RWPE2 (cell line): ENCODE measurements at places on chromosomes 5 and 9.

- no peak for DNase-seq
Measured at GRCh38 chr5:55620009-55620765, 85.4 kb upstream of the PLPP1 start.

GRCh38 chr9:87676976-87677775 is 48.7 kb upstream of the CTSL start:
- no peak for DNase-seq

DNA sequence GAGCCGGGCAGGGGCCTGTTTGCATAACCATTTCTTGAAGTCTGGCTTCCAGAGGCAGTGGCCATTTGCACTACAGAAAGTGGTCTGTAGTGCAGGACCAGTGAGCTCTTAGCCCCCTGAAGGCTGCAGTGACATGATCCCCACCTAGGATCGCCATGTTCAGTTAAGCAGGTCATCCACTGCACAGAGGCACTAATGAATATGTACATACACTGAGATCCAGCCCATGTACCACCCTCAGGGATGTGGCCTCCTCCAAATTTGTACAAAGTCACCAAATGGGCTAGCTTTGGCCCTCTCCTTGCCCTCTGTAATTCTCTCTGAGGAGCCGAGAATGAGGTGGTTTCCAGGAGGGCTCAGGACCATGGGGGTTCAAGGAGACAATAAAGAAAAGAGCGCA is 8.3 kb upstream of the SUSD3 start:
- no peak for DNase-seq

DNA sequence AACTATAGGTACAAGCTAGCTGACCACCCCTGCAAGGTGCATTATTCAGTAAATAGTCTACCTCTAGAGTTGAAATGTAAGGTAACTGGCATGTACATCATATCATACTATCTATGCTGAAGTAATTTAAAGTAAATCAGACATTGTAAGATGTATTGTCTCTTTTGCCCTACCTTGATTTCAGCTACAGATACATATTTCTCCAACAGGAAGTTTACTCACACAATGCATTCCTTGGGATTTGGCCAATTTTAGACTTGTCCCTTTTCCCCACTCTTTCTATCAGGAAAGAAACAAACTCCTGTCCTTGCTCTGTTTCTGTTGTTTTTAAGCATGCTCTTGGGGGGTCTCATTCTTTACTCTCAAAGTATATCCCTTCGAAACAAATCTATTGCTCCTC is 58.5 kb upstream of the TSLP start:
- no peak for DNase-seq

GRCh38 chr5:50562694-50563093 is 103.7 kb upstream of the PARP8 start:
- no peak for DNase-seq

DNA sequence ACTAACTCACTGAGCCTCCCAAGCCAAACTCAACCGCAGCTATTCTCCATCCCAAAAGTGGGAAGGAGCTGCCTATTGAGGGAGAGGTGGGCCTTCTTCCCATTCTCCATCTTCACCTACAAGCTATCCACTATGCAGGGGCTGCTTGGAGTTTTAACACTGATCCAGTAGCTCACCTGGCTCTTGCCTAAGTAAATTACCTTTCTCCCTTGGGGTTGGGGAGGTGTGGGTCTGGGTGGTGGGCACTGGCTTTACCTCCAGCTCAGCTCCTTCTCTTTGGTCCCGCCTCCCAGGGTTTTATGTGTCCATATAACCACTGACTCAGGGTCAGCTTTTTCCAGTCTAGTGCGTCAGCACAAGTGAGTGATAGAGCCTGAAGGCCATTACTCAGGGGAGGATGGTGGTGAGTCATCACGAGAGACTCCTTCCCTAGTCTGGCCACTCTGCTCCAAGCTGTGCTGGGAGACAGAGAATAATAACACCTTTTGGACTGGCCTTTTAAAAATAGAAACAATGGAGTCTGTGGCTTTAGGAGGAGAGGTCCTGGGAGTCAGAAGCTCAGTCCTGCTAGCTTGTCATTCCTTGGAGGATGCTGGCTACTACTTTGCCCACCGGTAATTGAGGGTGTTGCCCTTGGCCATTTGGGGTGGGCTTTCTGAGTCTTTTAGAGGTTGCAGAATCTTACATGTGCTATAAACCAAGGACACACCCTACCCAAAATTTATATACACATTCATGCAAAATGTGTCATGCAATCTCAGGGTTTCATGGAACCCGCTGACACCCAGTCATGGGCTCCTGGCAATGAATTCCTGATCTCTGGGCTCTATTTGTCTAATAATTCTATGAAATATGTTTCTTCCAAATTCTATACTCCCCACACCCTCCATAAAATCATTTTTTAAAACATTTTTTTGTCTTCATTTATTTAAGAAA is 35.6 kb upstream of the ATP6V1G1 start:
- peak; percentile 92 for DNase-seq
